Stimulated activated CD4-positive, alpha-beta T cell treated with anti-CD3 and anti-CD28 coated beads, Interleukin-2, amount 100 ng/mL, for 48 hours (primary cell): ENCODE measurements at places on chromosomes 11 and 22.

GRCh38 chr22:48931452-48931851 lies 896.2 kb downstream of the BRD1 start:
- DNase-seq = no peak

DNA sequence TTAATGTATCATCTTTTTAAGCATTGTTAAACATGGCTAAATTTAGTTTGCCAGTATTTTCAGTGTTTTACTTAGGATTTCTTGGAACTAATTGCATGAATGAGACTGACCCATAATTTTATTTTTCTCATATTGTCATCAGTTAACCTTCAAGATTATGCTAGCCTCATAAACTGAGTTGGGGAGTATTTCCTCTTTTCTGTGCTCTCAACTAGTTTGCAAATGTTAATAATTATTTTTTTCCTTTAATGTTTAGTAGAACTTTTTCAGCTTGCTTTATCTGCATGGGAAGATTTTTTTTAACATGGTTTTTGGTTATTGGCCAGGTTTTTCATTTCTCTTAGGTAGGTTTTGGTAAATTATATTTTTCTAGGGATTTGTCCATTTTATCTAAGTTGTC lies 235.4 kb upstream of the SESN3 start:
- no peak for DNase-seq

GRCh38 chr11:134580610-134580975 lies 168.6 kb upstream of the B3GAT1 start:
- no peak for DNase-seq

DNA sequence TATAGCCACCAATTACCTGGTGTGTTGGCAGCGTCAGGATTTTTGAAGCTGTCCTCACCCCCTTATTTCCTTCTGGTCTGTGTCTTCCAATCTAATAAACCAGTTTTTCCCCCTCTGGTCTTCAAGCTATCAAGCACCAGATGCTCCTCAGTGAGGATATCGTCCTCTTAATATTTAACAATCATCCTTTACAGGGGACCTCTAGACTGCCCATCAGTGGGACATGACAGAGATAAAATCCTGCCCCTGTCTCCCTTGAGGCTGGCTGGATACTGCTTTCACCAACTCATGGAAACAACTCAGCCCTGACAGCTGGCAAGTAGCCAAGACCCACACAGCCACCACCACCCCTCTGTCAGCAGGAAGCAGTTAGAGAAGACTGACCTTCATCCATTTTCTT lies 421.0 kb upstream of the API5 start:
- DNase-seq = no peak

DNA sequence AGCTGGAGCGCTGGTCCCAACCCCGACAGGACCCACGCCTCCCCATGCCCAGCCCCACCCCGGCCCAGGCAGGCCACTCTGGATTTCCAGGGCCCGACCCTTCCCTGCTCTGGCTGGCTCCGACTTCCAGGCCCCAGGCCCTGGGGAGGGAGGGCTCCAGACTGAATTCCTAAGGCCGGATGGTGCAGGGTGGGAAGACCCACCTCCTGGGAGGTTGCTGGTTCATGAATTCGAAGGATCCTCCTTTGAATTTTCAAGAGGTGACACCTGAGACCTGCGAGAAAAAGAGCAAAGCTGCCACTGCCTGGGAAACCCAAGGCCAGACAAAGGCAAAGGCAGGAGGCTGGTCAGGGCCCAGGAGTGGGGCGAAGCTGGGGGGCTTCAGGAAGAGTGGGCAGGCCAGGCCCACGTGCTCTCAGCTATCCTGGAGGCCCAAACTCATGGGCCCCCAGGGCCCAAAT lies 47.0 kb upstream of the LINC01488 start:
- DNase-seq = no peak

DNA sequence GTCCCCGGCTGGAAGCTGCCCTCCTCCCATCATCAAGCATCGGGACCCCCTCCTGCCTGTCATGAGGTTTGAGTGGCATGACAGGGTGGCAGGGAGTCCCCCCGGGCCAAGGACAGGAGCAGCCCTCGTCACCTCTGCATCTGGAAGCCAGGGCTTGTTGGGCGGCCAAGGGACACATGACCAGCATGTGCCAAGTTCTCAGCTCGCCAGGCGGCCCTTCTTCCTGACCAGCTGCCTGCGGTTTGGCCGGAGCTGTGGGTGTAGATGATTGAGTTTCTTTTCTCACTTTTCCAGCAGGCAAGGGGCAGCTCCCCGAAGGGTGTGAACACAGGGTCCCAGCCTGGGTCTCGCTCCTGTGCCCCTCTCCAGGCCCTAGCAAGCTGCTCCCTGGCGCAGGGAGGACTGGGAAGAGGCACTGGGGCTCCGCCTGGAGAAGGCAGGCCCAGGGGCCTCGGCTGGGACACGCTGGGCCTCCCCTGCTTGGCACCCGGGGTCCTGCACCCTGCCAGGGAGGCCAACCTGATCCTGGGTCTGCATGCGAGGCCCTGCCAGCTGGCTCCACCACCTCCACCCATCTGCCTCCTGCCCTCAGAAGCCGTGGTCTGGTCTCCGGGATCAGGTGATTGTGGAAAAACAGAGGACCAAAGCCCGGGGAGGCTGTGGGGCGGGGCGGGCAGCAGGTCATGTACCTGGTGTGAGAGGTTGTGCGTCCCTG lies 13.4 kb downstream of the ARHGAP8 start:
- no peak for DNase-seq
